T-helper 2 cell treated with Interferon-gamma antibody and Interleukin-4, amounts not matched to agents 5 μg/mL and 100 μg/mL, for 36 hours (primary cell): ENCODE measurements at places on chromosomes 3 and 15.

DNA sequence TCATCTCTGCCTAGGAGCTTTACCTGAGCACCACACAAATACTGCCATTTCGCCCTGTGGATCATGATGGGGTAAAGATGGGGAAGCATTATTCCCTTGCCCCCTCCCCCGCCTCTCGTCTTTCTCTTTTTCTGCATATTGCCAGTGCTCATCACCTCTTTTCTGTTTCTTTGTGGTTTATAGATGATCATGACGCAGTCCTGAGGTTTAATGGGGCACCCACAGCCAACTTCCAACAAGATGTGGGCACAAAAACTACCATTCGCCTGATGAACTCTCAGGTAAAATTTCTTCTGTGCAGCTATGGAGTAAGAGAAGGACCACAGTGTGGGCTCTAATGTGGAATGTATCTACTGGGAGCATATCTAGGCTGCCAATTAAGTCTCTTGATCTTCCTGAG is 88.2 kb downstream of the RPL39L start:
- DNase-seq = no peak

- no peak for DNase-seq
These were observed 25.6 kb upstream of the VPS8 start for GRCh38 chr3:184786280-184786941.

GRCh38 chr3:143571548-143571947 is 276.7 kb downstream of the SLC9A9 start:
- no peak for DNase-seq

GRCh38 chr3:170469151-170470062 is 50.7 kb downstream of the CLDN11 start:
- no peak for DNase-seq

GRCh38 chr3:100978011-100978659 is 15.1 kb downstream of the ABI3BP start:
- no peak for DNase-seq

DNA sequence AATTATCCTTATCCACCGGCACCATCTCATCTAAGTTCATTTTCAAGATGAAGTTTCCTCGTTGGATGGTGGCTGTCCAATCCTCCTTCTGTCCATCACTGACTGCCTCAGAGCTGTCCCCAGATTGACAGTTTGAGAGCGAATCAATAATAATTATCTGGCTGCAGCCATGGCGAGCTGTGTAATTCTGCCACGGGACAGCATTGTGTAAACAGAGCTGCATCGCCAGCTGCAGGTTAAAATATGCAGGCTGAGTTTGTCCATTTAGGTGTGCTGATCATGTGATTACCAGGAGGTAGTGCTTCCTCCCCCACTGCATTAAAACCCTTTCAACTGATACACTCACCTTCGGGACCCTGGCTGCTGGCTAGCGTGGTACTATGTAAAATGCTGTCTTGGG is 461.9 kb upstream of the ONECUT1 start:
- no peak for DNase-seq
